Vagina (tissue), 2 donors: ENCODE measurements at places on chromosomes 11 and 22.

GRCh38 chr11:117442869-117443239 is 115.2 kb downstream of the CEP164 start:
- no peak for DNase-seq

DNA sequence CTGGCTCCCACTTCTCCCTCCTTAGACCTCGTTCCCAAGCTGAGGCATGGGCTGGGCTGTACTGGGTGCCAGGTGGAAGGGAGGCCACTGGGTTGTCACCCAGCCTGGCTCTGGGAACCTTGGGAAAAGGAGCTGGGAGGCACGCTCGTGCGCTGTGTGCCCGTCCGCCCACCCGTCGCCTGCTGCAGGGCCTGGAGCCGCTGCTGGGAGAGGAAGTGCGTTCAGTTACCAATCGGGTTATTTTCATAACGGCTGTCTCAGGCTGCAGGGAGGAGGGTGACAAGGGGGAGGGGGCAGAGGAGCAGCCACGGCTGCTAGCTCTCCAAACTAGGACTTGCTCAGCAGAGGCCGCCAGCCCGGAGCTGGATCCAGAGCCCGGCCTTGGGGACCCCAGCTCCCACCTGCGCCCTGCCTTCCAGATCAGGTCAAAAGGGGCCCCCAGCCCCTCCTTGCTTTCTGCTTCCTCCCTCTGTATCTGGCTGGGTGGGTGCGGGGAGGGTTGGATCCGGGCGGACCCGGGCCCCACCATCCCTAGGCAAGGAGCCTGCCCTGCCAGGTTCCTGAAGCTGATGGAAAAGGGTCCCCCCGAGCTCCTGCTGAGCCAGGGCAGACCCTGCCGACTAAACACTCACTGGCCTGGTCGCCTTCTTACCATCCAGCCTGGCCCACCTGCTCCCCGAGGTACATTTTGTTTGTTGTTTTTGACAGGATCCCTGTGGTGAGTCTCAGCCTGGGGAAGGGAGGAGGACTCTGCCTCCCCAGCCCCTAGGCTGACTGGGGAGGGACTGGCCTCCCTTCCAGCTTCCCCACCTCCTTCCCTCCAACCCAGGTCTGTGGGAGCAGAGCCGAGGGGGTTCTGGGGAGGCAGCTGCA is 14.3 kb downstream of the DGKZ start:
- DNase-seq = no peak

DNA sequence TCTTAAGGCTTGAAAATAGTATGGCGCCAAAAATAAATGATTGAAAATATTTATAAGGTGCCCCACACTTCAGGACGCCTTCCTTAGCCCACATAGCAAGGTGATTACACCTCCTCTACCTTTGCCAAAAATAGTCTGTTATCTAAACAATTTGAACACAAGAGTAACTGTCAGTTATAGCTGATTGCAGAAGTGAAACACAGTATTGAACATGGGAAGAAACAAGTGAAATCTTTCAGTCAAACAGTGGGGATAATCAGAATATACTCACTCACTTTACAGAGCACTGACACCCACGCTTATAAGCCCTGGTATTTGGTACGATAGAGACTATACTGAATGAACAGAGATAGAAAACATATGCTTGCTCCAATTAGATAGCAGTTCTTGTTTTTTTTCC is 203.1 kb downstream of the RAB38 start:
- no peak for DNase-seq

DNA sequence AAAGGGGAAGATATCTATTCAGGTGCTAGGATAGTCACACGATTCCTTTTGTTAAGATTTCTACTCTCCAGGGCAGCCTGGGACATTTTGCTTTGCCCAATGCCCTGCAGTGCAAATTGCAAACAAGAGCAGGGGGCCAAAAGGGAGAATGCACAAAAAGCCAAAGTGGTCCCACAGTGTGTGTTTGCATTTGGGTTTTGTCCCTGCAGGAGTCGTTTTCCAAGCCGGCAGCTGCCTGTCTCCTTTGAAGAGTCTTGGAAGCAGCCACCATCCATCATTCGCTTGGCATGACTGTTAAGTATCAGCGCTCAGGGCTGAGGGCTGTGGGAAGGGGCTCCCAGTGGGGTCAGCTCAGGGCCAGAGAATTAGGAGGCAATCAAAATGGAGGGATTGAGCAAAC is 184.7 kb downstream of the MIAT start:
- DNase-seq = no peak

GRCh38 chr11:133619973-133620372 is 87.7 kb upstream of the OPCML start:
- DNase-seq = no peak

DNA sequence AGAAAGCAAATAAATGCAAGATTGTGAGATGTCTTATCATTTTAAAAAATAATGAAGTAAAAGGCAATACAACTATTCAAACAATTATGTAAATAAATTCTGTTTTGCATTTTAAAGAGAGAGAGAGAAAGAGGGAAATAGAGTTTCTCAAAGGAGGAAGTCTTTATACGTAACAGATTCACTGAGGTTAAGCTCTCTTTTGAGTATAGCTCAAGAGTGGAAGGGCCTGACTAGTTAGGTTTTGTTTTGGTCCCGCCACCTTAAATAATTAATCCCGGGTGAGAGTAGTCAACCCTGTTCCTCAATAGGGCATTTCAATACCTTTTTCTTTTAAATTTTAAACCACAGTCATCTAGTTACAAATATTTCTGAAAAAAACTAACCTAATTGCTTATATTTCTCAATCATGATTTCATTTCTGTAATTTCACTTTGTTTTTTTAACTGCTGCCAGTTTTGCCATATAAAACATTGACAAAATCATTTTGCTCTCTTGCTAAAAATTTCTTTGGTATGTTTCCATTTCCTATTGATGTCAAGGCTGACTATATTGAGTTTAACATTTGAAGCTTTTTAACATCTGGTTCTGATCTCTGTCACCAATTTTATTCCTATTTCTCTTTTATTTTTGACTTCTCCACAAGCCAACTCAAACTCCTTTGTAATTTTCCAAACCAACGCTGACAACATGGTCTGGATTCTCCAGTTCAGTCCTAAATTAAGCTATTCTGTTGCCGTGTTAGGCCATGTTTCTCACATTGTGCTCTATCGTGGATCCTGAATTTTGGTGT is 10.3 kb downstream of the OR10D3 start:
- no peak for DNase-seq

DNA sequence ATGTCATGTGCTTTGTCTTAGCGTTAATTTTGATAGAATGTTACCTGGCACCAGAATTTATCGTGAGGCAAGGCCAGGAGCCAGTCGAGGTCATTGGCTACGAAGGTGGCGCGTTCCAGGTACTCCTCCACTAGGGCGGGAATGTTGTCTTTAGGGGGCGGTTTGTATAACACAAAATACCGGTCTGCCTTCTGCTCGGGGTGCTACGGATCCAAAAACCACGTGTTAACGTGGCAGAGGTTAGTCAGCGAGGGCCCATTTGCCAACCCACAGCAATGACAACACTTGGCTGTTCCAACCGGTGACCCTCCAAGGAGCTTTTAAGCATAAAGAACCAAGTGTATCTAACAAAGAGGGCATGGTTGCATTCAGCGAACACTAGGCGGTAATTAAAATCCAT is 12.5 kb downstream of the ASCC2 start:
- no peak for DNase-seq

DNA sequence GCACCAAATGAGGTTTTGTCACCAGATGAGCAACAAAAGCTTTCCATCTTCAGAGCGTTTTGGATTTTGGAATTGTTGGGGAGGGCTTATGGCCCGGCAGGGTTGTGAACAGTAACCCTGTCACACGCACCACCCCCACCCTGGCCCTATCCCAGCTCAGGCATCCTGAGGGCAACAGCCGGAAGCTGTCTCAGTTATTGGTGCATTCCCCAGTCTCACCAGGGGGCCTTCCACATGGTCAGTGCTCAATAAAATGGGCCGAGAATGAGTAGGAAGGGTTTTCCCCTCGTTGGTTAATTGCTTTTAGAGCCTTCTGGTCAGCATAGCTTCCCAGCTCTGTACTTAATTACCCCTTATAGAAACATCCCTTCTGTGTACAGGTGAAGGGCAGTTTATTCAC is 46.0 kb downstream of the LRP5 start:
- DNase-seq = no peak
